ENCODE measurements at places on chromosomes 11 and 22.

DNA sequence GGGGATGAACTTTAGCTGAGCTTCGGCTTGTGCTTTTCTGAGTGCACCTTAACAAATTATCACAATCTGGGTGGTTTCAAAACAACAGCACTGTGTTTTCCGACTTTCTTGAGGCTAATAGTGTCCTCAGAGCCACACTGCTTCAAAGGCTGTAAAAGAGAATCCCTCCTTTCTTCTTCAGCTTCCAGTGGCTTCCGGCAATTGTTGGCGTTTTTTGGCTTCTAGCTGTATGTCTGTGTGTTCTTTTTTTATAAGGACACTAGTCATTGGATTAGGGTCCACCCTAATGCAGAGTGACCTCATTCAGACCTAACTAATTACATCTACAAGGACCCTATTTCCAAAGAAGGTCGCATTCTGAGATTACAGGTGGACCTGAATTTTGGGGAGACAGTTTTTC is 30.6 kb downstream of the KIAA1671 start:
- no peak for DNase-seq

- no peak for DNase-seq
Measured at GRCh38 chr11:118674082-118674435, 5.4 kb downstream of the TREH start.

- DNase-seq = peak; percentile 90
Measured at GRCh38 chr22:26589845-26590736, at the start of gene TPST2. TSS of gene TPST2 (minus strand) at chr22:26590132. CDS start at chr22:26541630, 48,502 bp downstream.

GRCh38 chr11:62707277-62707861 is at the start of the genes BSCL2 and GNG3:
TSS of gene BSCL2 (minus strand) at chr11:62707424. CDS start at chr11:62707195, 229 bp downstream.
TSS of gene GNG3 (plus strand) at chr11:62707676. CDS start at chr11:62708296, 620 bp downstream.
- peak; percentile 63 for DNase-seq

DNA sequence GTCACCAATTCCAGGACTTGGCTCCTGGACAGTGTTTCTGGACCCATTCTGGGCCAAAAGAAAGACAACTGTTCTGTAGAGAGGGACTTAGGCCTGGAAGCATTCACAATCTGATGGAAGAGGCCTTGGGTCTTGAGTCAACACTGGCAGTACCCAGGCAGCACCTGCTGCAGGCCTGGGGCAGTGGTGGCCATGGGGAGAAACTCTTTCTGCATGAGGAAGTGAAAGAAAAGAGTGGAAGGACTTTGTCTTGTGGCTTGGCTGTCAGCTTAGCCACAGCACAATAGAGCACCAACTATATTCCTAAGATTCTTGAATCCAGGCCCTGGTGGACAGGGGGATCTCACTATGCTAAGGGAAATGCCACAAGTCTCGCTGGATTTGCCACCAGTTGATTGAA is 70.6 kb downstream of the CTSC start:
- DNase-seq = peak; percentile 17

- no peak for DNase-seq
Measured at GRCh38 chr11:20056109-20056949, 103.9 kb downstream of the DBX1 start.

- peak; percentile 52 for DNase-seq
Measured at GRCh38 chr22:19150482-19151328, 613 bp upstream of the GSC2 start.

DNA sequence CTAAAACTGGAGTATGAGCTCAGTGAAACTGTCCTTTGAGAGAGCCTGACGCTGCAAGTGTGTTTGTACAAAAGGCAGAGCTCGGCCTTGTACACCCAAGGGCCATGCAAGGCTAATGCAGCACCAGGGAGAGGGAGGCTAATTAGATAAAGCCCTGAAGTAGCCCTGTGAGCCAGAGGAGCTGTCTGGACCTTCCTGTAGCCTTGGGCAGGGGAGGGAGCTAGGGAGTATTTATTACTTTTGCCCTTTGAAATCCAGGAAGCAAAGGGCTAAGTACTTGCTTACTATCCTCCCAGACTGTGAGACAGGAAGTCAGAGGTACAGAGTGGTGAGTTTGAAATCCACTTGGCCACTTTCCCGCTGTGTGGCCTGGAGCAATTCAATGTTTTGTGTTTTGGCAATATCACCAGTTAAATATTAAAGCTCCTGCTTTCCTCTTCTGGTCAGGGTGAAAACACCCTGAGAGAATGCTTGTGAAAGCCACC is 10.2 kb upstream of the LDHA start:
- DNase-seq = peak; percentile 68

GRCh38 chr11:35712533-35712932 is 50.0 kb downstream of the TRIM44 start:
- DNase-seq = no peak

DNA sequence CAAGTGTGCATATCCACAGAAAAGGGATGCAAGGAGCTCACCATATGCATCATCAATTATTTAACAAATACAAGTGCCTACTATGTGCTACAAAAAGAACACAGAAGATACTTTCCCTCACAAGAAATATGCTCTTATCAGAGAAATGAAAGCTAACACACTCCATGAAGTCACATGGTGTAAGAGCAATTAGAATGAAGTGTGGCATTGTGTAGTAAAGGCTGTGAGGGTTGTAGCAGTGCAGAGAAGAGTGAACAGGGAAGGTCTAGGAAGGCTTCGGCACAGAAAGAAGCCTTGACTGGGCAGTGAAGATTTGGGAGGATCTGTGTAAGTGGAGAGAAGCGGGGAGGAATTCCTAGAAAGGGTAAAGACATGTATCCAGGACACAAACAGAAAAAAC is 22.5 kb downstream of the PPP2R1B start:
- no peak for DNase-seq

DNA sequence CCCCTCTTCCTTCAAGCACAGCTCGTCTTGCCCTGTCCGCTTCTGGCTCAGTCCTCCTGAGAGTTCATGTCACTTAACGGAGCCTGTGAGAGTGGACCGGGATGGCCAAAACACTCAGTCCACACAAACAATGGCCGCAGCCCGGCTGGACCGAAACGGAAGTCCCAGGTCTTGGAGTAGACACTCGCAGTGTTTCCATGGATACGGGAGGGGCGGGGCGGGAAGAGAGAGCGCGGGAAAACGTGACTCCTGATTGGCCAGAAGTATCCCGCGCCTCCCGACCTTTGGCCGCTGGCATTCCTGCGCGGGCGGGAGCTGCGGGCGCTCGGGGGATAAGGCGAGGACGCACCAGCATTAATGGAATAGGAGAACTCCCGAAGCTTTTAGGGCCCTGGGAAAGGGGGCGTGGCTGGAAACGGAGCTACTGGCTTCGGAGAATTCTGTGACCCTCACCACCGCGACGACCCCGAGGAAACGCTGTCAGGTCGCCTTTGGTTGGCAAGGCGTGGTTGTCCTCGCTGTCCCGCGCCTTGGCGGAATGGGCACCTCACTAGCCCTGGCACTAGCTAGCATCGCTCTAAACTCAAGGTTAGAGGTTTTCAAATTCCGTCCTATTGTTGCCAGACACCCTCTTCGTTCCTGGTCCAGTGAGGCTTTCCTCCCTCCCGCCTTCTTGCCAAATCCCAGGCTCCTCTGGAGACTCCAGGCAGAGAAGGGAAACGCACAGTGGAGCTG is at the start of the genes NLRP14 and ZNF214:
NLRP14 (plus strand) TSS at position 297 of the 735 bp plus-strand sequence. CDS start 18,108 bp downstream, outside the sequence.
ZNF214 (minus strand) TSS at position 164 of the 735 bp plus-strand sequence. CDS start 17,511 bp downstream, outside the sequence.
- DNase-seq = peak; percentile 96

GRCh38 chr22:38088629-38089473 is 4.9 kb upstream of the SLC16A8 start:
- no peak for DNase-seq

DNA sequence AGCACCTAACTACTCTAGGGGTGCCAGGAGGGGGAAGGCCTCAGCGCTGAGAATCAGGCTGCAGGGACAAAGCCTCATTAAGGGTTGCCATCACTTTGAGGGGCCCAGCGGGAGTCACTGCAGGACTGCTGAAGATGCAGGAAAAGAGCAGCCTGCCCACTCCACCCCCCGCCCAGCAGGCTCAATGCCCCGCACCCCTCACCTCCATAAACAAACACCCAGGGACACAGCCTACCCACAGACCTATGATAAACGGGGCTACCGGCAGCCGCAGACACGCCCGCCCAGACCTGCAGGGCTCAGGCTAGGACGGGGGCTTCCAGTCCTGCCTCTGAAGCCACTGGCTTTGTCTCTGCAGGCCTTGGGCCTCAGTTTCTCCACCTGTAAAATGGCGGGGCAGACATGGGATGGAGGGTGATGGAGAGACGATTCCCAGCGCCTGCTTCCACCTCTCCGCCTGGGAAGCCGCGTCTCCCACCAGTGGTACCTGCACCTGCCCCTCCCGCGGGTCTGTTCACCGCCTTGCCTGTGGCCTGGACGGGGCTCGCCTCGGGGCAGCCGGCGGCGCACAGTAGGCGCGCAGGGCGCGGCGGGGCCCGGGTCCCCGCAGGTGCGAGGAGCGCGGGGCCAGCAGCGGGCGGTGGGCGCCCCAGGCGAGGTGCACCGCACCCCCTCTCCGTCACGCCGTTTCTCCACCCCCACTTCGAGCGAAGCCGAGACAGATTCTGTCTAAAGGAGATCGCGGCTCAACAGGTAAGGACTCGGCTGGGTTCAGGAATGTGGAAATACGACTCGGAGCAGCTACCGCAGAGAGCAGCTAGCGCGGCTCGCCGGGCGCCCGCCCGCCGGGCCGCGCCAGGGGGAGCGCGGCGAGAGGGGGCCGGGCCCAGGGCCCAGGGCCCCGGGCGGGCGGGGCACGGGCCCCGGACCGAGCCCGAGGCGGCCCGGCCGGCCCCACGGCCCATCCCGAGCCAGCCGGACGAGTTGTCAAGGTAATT is 1.5 kb downstream of the WNT7B start:
- no peak for DNase-seq

DNA sequence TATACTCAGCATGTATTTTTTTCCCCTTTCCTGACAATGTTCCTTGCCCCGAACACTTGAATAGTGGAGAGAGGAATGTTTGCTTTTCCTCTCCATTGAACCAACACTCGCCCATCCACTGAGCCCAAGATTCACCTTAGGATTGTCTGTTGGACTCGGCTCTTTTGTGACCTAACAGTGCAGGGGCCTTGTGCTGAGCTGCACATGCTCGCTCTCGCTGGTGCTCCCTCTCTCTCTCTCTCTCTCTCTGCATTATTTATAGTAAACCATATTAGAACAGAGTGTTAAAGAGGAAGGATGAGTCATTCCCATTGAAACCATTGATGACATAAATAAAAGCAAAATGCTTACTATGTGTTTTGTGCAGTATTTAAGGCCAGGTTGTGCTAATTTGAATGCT is 20.7 kb downstream of the ZBTB16 start:
- DNase-seq = no peak

DNA sequence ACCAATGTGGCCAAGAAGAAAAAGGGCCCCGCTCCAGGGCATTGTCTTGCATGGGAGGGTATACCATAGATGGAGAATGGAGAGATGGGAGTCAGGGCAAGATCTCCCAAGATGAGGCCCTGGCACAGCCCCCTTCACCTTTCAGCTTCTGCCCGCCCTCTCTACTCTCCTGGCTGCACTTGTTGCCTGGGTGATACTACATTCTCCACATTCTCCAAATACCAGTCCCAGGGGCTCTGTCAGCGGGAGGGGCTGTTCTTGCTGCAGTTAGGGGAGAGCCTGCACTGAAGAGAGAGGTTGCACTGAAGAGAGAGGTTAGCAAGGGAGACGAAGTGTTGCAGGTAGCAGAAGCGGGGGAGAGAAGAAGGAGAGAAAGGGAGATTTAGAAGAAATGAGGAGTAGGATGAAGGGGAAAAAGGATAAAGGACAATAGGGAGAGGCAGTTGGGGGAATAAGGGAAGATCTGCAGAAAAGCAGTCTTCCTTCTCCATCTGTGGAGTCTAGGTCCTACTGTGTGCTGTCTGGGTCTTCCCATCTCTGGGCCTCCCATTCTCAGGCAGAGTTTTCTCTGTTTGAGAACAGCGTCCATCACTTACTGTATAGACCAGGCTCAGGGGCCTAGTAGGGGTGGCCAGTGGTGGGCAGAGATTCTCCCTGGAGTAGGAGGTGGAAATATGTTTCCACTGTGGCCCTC is 8.0 kb downstream of the PHLDB1 start:
- peak; percentile 43 for DNase-seq

DNA sequence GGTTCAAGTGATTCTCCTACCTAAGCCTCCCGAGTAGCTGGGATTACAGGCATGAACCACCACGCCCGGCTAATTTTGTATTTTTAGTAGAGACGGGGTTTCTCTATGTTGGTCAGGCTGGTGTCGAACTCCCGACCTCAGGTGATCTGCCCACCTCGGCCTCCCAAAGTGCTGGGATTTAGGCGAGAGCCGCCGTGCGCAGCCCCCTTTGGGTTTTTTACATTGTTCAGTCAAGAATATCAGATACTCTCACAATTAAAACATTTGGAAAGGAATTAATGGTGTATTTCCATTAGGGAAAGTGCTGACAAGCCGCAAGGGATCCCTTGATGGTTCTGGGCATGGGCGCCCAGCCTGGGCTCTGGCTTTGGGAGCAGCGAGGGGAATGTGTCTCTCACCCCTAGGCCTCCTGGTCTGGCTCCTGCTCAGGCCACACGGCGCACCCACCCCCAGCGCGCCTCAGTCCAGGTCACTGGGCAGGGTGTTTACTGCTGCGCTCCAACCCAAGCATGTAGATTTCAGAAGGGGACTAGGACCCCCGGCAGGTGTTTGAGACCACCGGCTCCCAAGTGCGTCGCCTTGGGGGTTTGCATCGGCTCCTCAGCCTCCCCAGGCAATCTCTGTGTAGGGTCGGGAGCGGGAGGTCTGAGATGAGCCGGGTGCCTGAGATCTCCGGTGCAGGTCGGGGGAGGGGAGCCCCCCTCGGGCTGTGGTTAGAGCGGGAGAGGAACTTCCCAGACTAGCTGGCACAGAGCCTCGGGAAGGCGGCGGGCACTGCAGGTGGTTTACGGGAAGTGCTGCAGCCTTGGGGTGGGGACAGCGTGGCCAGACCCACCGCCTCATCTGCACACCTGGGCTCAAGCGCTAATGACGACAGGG is 809 bp upstream of the IRF7 start:
- no peak for DNase-seq

DNA sequence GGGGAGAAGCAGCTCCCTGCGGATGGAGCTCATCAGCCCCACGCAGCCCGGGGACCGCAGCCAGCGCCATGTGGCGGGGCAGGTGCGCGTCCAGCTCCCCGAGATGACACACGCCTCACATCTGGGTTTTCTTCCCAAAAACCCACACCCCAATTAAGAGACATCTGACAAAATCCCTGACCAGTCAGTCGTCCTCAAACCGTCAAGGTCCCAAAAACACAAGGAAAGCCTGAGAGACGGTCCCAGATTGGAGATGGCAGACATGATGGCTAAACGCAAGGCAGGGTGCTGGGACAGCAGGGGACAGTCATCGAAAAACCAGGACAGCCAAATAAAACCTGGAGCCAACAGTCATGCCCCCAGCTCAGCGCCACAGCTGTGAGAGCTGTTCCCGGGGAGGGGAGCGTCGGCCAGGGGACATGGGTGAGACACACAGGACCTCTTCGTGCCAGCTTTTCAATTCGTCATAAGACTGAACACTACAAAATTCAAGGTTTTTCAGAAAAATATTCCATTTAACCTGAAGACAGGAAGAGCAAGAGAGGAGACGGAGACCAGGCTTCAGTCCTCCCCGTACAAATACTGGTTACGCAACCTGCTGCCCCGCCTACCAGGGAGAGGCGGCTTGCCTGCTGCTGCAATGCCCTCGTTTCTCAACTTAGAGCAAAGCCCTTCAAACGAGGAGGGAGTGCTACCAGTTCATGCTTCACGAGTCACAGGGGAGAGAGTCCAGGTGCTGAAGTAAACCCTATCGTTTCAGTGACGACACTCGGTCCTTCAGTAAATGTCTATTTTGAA is 10.5 kb downstream of the TOLLIP start:
- peak; percentile 95 for DNase-seq
